ENCODE measurements at places on chromosomes 13 and 19.

GRCh38 chr19:2309734-2310362, 1.9 kb upstream of the LINGO3 start:
- DNase-seq, result no peak

GRCh38 chr13:26951581-26952177, 191.1 kb upstream of the GPR12 start:
- DNase-seq, result no peak

- DNase-seq, result no peak
Observed at GRCh38 chr19:48867123-48867745, 1.2 kb downstream of the PLEKHA4 start.

DNA sequence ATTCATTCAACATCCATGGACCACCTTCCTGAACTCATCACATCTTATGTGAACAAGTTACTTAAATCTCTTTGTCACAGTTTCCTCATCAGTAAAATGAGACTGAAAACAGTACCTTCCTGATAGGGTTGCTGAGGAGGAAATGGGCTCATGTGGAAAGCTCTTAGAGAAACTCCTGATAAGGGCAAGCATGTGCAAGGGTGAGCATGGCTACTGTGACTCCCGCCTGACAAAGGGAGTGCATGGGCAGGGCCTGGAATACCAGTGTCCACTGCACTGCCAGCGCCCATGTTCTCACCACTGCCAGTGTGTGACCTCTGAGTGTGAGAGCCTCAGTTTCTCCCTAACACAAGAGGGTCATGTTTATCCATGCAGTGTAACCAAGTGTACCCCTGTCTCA, 27.3 kb upstream of the IL17D start:
- DNase-seq, result no peak

DNA sequence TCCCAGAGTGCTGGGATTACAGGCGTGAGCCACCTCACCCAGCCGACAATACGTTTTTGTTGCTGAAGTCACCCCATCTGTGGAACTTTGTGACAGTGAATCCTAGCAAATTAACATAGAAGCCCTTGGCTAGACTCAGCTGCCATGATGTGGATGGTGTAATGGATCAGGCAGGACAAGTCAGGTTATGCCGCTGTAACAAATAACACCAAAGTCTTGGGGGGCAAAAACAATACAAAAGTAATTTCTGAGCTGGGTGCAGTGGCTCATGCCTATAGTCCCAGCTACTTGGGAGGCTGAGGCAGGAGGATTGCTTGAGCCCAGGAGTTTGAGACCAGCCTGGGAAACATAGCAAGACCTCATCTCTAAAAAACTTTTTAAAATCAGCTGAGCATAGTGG, 29.3 kb downstream of the PNPLA6 start:
- DNase-seq, result no peak

GRCh38 chr13:65594298-65594781, 1635.8 kb downstream of the PCDH9 start:
- DNase-seq, result no peak

GRCh38 chr19:42246143-42246921, 3.9 kb upstream of the GSK3A start:
- no peak for DNase-seq

DNA sequence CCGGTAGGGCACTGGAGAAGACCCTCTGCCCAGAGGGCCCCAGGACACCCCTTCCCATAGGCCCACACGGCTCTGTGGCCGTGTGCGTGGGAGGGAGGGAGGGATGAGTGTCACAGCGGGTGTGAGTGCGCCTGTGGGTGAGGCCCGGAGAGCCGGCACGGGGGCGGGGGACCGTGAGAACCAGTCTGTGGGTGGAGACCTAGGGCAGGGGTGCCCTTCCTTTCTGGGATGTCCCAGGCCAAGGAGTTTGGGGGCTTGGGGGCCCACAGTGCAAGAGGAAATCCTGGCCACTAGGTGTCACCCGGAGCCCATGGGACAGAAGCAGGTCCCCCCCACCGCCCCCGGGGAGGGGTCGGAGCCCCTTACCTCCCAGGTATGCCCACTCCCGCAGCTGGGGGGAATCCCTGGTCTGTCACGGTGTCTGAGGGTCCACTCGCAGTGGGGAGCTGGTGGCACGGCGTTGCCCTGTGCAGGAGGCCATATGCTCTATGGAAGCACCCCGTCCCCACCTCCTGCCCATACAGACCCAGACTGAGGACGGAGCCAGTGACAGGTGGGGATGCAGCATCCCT, 16.0 kb upstream of the SLC7A10 start:
- peak; percentile 61 for DNase-seq

DNA sequence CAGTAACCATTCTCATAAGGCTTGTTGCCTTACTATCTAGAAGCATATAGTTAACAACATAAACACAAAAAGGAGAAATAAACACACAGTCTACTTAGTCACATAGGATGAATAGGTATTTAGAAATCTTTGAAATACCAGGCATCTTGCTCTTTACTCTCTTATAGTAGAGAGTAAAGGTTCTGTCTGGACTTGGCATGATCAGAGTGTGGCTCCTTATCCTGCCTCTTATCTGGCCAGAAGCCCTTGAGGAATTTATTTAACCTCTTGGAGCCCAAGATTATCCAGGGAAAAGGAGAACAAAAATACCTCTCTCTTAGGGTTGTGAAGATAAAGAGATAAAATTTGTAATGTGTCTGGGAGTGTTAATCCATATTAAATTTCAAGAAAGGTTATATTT, 100.2 kb upstream of the MBNL2 start:
- DNase-seq, result no peak

DNA sequence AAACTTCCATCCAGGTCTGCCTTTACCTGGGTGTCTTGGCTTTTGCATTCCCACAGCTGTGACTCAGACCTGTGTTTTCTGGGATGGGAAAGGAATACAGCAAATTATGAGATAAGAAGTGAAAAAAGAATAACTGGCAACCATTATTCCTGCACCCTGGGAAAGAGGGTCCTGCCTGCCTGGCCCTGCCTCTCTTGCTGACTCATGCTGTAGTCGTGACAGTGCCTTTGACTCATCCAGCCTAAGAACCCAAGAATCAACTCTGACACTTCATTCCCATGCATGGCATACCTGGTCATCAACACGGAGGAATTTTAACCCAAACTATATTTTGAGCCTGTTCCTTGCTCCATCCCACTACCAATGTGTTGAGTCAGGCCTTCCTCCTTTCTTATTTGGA, 185.4 kb upstream of the SERP2 start:
- DNase-seq, result no peak

DNA sequence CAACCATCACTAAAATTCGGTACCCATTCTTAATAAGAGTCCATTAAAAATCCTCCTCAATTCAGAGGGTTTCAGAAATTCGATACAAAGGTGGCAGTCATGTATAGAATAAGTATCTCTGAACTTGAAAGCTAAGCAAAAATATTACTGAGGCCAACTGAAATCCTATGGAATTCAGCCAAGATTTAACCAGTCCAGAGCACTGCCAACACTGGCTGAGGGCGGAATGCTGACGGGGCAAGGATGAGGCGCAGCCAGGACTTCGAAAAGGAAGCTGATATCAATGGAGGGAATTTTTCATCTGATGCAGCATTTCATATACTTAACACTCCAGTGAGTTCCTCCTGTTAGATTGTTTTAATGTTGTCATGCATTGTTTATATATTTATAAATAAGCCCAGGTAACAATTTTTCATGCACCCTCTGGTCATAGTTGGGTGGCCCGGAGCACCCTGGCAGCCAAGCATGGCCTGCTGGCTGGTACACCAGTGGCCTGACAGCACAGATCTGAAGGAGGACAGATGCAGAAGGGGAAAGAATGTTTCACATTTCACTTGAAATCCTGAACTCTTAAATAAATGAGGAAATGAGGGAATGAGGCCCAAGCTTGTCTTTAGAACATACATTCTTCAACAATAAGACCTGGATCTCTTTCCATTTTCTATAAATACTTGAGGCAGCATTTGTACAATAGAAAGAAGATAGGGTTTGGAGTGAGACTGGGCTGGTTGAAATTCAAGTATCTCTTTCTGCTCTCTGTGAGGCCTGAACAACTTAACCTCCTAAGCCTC, 41.5 kb downstream of the WDFY2 start:
- no peak for DNase-seq

- no peak for DNase-seq
Observed at GRCh38 chr19:21947775-21948174, 63.0 kb downstream of the ZNF208 start.

DNA sequence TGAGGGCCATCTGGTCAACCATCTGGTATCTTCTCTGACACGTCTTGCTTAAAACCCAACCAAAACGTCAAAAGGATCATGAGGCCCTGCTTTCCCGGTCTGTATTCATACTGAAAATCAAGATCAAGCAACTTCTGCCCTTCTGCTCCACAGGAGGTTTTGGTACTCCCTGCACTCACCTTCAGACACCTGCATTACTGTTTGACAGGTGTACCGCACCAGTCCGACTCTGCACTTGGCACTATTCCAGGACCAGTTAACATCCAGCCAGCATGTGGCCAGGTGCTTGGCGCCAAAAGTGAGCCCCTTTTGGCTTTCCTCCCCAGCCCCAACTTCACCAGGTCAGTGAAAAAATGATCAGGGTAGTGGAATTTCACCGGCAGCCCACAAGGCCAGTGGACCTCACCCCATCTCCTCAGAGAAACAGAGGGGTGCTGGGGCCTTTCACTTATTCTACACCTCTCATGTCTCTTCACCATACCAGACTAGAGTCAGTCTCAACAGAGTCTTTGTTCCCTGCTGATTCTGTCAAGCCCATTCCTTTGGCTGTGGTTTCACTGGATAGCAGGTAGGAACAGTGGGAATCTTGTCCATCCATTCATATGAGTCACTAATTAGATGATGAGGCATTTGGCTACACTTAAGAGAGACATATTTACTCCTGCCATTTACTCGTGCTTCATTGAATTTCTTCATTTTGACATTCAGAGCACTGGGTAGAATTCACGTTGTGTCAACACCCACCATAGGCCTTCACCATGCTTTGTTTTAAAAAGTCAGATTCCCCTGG, 85.3 kb downstream of the ZNF726 start:
- no peak for DNase-seq

GRCh38 chr13:30648522-30649012, 30.8 kb downstream of the USPL1 start:
- DNase-seq, result no peak

- DNase-seq, result no peak
Observed at GRCh38 chr19:42471554-42472249, 29.0 kb upstream of the CXCL17 start.

- no peak for DNase-seq
Observed at GRCh38 chr13:93108111-93108601, 118.5 kb upstream of the GPC6 start.

DNA sequence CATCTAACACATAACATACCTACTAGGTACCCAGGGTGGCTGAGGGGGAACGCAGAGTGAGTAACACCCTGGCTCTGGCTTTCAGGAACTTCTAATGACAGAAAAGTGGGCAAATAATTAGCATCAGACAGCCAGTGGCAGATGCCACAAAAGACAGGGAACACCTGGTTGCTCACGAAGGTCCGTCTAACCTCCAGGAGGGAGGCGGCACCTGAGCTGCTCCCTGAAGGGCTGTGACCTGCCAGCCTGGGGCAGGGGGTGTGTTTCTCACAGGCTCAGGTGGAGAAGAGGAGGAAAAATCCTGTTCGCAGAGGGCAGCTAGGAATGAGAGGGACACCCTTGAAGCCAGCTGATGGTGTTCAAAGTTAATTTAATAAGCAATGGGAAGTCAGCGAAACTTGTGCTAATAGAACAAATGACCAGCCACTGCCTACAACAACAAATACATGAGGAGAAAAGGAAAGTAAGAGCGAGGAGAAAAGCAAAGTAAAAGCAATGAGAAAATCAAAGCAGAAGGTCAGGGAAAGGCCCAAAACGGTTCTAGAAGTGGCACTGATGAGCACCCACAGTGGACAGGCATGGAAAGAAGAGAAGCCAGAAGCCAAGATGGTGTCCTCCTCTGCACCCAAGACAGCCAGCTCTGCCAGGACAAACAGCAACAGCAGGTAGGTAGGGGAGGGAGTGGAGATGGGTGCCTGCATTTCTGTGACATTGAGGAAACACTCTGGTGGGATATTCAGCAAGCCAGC, 87.3 kb downstream of the STK24 start:
- no peak for DNase-seq

DNA sequence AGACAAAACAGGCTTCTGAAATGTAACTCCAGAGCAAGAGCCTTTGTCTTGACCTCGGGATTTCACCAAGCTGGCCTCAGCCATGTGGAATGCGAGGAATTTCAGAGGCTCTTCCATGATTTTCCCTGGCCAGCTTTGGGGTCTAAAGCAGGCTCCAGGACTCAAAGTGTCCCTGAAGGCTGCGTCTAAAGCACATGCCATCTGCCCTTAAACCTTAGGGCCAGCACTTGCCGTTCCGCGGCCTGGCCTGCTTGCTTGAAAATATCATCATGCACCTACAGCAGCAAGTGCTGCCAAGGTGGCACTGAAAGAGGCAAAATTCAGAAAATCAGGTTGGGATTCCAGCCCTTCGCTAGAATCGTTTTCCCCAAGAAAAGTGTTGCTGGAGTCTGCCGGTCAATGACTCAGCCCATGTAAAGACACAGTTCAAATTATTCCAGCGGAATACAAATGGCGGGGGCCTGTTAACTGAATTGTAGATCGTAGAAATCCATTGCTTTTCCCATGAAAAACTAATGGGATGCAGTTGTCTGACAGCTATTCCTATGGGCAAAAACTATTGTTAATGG, 105.7 kb upstream of the RAP2A start:
- DNase-seq, result no peak

DNA sequence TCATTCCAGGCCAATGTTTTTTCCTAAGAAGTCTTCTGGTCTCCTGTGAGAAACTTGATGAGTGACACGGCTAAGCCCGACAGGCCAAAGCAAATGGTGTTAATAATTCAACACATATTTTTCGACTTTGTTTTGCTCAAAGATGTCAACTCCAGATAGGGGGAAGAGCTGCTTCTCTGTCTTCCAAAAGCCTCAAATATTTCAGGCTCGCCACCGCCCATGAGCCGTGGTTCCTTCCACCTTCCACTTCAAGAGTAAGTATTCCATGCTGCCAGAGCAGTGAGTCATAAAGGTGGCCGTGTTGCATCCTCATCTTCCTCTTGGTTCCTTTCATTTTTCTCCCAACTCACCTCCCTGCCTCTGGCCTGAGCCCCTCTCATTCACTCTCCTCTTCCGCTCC, 272.6 kb downstream of the EFNB2 start:
- no peak for DNase-seq

- no peak for DNase-seq
Observed at GRCh38 chr19:29708554-29709439, 6.3 kb downstream of the C19orf12 start.

- no peak for DNase-seq
Observed at GRCh38 chr19:306151-306900, 15.1 kb upstream of the PLPP2 start.

DNA sequence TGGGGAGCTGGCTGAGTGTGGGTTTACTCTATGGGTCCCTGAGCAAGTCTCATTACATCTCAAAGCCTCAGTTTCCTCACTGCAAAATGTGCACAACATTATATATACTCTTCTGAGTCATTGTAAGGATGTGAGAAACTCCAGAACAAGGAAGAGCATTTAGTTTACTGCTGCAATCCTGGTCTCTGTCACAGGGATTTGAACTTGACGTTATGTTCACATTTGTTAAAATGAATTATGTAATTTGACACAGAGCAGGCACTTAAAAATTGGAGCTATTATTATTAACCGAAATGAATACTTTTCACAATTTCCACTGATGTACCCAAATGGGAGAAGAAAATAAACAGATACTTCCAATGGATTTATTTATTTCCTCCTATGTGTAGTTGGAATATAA, 101.0 kb downstream of the STARD13 start:
- no peak for DNase-seq
